NCI-H2081 treated with DMSO at 0.1 percent for 48 hours (cell line): ENCODE measurements at places on chromosomes 2 and 18.

DNA sequence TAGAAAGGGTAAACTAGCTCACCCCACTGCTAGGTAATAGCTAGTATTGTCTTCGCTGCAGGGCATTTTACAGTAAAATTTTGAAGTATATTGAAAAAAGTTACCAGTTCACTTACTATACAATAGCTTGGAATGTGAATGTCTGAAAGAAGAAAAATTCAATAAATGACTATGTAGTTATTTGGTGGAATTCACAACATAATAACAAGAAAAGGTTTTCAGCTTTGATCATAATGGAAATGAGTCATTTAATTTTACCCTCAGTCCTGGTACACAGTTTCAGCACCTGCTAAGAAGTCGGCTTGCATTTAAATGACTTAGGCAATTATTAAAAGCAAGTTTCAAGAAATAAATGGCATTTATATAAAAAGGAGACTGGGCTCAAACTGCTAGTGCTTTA lies 90.4 kb downstream of the NUP35 start:
- no peak for DNase-seq

DNA sequence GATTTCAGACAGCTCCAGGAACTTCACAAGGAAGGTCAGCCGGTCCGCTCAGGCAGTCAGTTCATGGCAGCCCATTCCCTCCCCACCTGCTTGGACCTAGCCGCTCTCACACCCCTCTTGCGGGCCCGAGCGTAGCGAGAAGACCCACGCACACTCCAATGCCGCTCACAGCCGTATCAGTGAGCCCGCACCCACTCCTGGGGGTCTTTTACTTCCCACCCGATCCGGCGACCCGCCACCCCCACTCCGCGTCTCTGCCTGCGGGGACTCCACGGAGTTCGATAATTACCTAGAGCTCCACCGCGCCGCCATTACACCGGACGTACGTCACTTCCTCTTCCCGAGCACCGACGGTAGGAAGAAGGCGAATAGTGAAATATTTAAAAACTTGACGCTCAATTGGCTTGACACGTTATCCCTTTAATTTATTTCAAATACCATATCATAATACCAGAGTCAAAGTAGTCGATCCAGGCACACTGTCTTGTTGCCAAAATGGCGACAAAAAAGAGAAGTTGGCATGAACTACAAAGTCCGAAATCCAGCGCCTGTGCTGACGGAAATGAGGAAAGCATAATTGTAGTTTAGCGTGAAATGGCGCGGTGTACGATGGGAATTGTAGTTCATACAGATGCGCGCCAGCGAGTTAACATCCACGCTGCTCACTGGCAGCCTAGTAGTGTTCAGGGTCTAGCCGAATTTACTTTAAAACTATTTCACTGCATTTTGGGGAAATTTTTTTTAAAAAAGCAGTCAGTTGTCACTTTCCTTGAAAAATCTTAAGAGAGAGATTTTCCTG lies at the start of gene CWC22:
Gene CWC22, minus strand, starts transcription at position 517 of the 799 bp plus-strand sequence. CDS start 13,956 bp downstream, outside the sequence.
- peak; percentile 87 for DNase-seq

DNA sequence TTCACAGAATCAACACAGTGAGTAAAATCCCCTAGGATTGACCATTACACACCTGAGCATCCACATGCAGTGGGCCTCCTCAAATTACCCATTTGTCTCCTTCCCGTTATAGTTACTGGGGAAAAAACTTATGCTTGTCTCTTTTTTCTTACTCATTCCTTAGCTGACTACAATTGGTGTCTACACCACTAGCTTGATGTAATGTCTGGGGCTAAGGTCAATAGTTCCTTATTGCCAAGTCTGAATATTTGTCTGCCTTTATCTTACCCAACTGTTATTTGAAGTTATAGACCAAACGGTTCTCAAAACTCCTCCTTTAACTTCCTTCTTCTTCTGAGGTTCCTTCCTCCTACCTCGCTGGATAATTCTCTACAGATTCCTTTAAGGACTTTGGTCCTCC lies 41.9 kb upstream of the TMEM17 start:
- no peak for DNase-seq

- DNase-seq: peak; percentile 51
Observed at GRCh38 chr2:168244318-168244717, 3.1 kb downstream of the STK39 start.

DNA sequence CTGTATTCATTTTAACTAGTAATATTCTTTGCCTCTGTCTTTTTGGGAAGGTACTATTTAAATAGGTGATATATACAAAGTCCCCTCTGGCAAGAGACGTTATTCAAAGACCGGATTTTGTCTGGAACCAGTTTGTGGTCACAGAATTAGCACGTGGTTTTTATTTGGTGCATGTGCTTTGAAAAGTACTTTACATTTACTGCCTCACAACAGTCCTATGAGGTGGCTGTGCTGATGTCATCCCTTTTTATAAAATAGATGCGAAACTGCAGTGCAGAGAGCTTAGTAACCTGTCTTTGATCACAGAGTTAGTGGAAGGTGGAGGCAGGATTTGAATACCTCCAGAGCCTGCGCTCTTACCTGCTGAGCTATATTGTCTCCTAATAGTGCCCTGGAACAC lies 4.0 kb downstream of the LPIN1 start:
- DNase-seq: no peak

GRCh38 chr2:233081731-233082221 lies 21.6 kb downstream of the INPP5D start:
- DNase-seq: no peak

- DNase-seq: no peak
Observed at GRCh38 chr18:78913395-78913794, 66.2 kb upstream of the SALL3 start.

DNA sequence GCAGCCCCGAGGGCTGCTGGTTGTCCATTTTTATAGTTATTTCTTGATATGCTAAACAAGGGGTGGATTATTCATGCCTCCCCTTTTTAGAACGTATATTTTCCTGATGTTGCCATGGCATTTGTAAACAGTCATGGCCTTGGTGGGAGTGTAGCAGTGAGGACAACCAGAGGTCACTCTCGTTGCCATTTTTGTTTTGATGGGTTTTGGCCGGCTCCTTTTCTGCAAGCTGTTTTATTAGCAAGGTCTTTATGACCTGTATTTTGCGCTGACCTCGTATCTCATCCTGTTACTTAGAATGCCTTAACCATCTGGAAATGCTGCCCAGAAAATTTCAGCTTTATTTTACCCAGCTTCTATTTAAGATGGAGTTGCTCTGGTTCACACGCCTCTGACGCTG lies 825.8 kb upstream of the CDH2 start:
- DNase-seq: no peak

DNA sequence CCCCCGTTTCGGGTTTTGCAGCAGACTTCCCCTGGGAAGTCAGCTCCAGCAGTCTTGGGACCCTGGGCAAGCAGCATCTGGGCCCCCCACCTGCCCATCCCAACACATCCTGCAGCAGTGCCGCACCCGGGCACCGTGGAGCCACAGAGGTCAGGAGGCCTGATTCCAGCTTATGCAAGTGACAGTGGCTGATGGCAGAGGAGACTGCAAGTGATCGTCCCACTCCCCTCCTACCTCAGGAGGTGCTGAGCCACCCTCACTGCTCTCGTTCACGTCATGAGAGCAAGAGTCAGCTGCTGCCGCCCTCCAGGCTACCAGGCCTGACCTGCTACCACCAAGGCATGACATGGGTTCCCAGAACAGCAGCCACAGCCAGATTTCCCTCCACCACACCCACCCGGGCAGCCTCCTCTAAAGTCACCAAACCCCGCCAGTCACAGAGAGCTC lies 18.2 kb downstream of the COX7A2L start:
- DNase-seq: no peak

DNA sequence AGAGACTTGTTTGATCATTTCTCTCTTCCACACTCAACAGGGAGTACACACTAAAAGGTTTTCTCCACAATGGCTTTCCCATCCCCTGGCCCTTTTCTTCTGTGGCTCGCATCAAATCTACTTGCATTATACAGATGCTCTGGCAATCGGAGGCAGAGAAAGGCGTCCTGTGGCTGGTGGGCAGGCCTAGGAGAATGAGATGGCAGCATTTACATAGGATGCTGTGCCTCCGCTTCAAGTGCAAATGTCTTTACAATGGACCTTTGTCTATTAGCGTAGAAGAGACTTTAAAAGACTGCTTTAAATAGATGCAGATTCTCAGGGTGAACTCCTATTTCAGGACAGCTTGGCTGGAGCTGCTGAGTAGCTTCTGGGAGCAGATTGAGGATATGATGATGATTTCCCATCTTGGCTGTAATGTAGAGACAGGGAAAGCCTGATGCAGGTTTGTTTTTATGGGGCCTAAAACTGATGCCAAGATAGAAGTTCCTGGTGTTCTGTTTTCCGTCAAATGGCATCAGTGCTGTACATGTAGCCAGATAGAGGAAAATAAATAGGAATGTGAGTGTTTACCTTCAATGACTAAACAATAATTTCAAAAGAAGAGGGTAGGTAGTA lies 423.4 kb downstream of the RND3 start:
- DNase-seq: no peak
